Mesothelial cell of epicardium (in vitro differentiated cells): ENCODE measurements at places on chromosomes 4 and X. TPM values are rescaled to one million over a fixed set of nuclear protein-coding genes. Genes with fewer than 3 reads are reported as not detected.

DNA sequence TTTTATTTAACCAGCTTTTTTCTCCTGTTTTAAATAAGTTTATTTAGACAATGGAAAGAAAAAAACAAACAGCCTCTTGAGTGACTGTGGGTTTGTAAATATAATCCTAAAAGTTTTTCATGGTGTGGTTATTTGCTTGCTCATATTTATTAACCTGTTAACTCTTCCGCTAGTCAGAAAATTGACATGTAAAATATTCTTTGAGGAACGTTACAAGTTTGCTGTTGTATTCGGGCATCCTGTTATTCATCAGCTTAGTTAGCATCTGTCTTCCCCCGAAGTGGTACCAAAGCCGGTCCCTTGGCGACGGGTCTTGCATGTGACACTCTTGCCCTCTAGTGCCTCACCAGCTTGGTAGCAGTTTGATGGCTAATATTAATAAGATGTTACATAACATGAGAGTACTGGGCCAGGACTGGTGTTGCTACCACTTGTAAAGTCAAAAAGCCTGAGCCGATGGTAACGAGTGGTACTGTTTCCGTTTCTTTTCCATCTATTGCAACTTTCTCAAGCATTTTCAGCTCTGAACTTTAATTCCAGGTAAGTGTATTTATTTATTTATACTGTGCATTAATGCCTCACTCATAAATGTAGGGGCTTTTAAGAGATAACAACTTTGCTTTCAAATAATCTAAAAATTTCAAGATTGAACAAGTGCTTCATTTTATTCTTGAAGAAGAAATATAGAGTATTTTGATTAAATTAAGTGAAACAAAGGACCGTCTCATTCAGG is at the start of gene NDST3:
Gene NDST3, plus strand, starts transcription at position 434 of the 733 bp plus-strand sequence. CDS start 19,425 bp downstream, outside the sequence.
- DNase-seq = peak; percentile 40

GRCh38 chr4:152052451-152053057 is 291.7 kb upstream of the GATB start:
- no peak for DNase-seq

GRCh38 chr4:53534684-53535083 is 56.6 kb downstream of the LNX1 start:
- DNase-seq = no peak

DNA sequence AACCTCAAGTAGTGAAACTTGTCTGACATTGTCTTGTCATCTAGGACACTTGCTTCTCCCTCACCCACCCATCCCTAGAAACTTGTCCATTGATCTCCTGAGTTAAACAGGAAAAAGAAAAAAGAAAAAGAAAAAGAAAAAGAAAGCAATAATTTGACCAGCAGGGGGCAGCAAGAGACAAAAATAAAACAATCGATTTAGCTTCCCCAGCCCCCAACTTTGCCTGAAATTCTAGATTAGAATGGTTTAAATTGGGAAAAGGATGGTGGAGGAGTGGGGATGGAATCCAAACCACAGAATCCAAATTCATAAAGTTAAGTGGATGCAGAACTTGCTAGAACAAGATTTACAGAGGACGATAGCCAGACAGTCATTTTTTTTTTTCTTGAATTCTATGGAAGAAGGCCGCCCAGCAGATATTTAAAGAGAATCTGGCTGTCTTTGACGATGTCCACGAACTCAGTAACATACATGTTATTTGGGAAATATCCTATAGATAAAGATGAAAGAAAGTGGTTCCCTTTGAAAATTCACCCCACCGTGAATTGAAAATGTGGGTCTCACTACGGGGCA is 282.9 kb downstream of the USP46 start:
- DNase-seq = no peak

DNA sequence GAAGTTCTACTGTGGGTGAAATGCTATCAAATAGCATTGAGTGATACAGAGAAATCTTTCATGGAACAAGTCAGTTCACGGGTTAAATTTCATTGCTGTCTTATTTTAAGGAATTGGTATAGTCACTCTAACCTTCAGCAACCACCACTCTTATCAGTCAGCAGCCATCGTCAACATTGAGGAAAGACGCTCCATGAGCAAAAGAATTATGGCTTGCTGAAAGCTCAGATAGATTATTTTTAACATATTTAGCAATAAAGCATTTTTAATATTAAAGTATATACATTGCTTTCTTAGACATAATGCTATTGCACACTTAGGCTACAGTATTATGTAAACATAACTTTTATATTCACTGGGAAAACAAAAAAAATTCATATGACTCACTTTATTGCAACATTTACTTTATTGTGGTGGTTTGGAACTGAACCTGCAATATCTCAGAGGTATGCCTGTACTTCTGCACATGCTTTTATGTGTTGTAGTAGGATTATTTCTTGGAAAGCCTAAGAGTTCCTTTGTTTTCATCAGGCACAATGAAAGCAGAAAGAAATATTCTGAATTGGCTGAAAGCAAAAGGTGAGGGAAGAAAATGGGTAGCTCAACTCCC is 586.7 kb downstream of the GBA3 start:
- DNase-seq = no peak

- no peak for DNase-seq
Observed at GRCh38 chr4:53545273-53545672, 46.0 kb downstream of the LNX1 start.

DNA sequence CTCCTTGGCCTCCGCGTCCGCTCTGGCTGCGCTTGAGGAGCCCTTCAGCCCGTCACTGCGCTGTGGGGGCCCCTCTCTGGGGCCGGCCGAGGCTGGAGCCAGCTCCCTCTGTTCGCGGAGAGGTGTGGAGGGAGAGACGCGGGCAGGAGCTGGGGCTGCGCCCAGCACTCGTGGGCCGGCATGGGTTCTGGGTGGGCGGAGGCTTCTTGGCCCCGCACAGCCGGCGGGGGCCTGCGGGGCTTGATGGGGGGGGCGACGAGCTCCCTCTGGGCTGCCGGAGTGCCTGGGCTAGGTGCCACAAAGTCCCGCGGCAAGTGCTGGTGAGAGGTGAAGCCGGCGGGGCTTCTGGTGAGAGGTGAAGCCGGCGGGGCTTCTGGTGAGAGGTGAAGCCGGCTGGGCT is 61.9 kb downstream of the ANKRD50 start:
- DNase-seq = no peak

GRCh38 chrX:70998411-70999027 is 67.6 kb upstream of the SLC7A3 start:
- peak; percentile 39 for DNase-seq

DNA sequence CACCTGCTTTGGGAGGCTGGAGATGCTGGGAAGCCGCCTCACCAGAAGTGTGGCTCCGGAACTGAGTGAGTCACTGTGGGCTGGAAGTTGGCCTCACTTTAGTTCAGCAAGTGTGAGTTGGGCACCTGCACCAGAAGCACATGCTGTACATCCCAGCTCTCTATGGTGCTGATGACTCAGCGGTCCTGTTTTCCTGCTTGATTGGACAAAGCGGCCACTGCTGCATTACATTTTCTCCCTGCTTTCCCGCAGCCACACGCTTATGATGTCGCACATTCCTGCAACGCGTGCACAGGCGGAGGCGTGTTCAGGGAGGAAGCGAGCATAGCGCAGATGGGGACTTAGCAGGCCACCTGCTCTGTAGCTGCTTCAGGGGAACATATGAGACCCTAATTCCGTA is 26.7 kb upstream of the CLDN34 start:
- DNase-seq = no peak

DNA sequence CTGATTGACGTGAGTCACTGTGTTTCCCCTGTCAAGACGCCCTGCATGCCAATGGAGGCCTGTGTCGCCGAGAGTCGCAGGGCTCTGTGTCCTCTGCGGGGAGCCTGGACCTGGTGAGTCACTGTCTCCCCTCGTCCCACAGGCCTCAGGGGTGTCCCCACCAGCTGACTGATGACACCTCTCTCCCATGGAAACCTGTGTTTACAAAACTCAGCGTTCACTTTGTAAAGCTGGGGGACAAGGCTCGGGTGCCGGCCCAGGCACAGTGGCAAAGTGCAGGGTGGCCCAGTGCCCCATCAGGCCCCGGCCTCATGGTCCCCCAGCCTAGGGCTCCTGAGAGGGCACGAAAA is 21.2 kb upstream of the HGFAC start:
- DNase-seq = no peak

- no peak for DNase-seq
Observed at GRCh38 chr4:128354205-128354821, 66.7 kb upstream of the PGRMC2 start.

DNA sequence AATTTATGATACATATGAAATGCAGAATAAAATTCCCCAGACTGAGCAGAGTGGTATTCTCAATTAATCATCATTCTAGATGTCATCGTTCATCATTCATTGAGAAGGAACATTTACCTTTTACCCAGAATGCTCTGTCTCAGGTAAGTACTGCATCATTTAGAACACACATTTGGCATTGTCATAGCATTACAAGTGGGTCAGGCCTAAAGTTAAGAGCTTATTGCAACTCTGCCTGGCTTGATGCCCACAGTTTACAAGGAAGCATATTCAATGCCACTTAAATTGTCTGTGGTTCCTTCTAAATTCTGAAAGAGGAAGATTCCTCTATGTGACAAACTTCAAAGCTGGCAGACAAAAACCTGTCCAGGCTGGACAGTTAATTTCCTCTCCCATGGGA is 87.3 kb downstream of the CAMK2D start:
- no peak for DNase-seq

- DNase-seq = no peak
Observed at GRCh38 chr4:136810626-136811025, 721.7 kb downstream of the PCDH18 start.

Gene PHEX
- 0.70 to 1.2 TPM (median 0.96 TPM) in 3 replicates for total RNA-seq

Gene POU4F2
- total RNA-seq = not detected in 3 replicates

Gene GASK1B
- total RNA-seq = 28.3 to 29.1 TPM (median 29.0 TPM) in 3 replicates

Gene CXCL6
- 0.16 to 0.20 TPM (median 0.18 TPM) in 3 replicates for total RNA-seq

Gene SLC6A14
- 0.11 to 0.27 TPM (median 0.16 TPM) in 3 replicates for total RNA-seq

Gene APLN
- total RNA-seq = 0.29 to 0.54 TPM (median 0.33 TPM) in 3 replicates

Gene NUDT10
- 5.7 to 5.9 TPM (median 5.8 TPM) in 3 replicates for total RNA-seq

Gene POU3F4
- total RNA-seq = not detected in 3 replicates

Gene UGT2A1
- not detected in 3 replicates for total RNA-seq
